ENCODE measurements at places on chromosomes 6 and 20. TPM values are rescaled to one million over a fixed set of nuclear protein-coding genes. Genes with fewer than 3 reads are reported as not detected.

- DNase-seq: no peak
Measured at GRCh38 chr20:57590485-57591288, 29.5 kb downstream of the ZBP1 start.

DNA sequence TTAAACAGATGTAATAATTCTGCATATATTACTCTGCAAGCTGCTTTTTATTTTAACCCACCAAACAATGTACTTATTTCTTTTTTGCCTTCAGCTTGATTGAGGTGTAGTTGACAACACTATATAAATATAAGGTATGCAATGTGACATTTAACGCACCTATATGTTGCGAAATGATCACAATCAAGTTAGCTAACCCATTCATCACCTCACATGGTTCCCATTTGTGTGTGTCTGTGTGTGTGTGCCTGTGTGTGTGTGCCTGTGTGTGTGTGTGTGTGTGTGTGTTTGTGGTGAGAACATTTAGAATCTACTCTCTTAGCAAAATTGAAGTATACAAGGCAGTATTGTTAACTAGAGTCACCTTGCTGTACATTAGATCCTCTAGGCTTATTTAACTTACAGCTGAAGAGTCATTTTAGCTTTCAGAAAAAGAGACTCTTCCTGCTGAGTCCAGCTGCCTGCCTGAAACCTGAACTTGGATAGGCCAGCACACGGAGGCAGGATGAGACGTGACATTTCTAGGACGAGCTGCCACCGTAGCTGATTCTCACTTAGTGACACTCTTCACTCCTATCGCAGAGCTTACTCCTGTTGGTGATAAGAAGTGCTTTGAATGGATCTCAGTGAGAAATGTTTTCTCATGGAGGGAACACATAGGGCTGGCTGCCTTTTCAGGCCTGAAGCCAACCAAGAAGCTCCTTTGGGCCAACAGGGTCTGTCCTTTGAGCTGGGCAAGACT is 126.5 kb upstream of the RIPOR2 start:
- no peak for DNase-seq

DNA sequence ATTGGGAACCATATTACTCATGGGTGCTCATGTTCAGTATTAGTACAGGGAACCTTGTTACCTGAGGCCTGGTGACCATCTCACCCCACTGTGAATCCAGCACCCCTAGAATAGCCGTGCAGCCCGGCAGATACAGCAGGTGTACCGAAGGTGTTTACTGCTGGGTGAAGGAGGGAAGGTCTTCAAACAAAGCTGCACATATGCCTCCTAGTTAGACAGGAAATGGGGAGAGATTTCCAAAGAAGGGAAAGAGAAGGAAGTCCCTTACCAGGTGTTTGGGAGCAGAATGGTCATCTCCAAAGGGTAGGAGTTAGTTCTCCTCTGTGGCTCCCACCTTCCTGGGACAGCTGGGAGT is 2.4 kb upstream of the CST1 start:
- DNase-seq: no peak

The KCNB1 gene
- total RNA-seq: 4.6 TPM

The HLA-DOB gene
- total RNA-seq: 1.3 TPM

The PPP1R3G gene
- 0.93 TPM for total RNA-seq

Data from testis (tissue), 5 donors.